ENCODE measurements at places on chromosomes 12 and 14.
A peak's percentile ranks its signal among the peaks of the same experiment; 100 is the strongest.

GRCh38 chr12:1937481-1938224 lies 19.2 kb upstream of the CACNA2D4 start:
- no peak overlapping the region for H3K27ac ChIP-seq
- no peaks in the 10 kb centered on the region for H3K36me3 ChIP-seq
- DNase-seq: no peak
- no peaks in the 10 kb centered on the region for H3K27me3 ChIP-seq

DNA sequence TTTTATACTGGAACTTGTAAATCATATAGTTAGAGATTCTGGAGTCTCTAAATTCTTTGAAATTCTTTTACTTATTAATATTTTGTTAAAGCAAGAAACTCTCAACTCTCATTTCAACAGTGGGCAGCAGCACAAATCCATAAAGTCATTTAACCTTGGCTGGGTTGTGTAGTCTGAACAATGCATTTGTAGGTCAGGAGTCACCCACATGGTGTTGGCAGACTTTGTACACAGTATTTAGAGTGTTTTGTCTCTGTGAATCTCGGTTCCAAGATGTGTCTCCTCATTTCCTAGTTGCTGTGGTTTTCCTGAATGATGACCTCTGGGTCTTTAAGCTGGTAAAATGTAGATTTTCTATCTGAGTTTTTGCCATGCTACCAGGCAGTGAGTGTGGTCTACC lies 20.8 kb upstream of the STRAP start:
- H3K4me3 ChIP-seq: no peak overlapping the region
- H3K27ac ChIP-seq: no peak overlapping the region
- H3K27me3 ChIP-seq: no peaks in the 10 kb centered on the region

GRCh38 chr12:15603474-15604085 lies 185.6 kb downstream of the EPS8 start:
- no peak overlapping the region for H3K4me3 ChIP-seq
- no peak for DNase-seq
- no peaks in the 10 kb centered on the region for H3K4me1 ChIP-seq
- no peak overlapping the region for H3K27ac ChIP-seq
- no peaks in the 10 kb centered on the region for H3K36me3 ChIP-seq

DNA sequence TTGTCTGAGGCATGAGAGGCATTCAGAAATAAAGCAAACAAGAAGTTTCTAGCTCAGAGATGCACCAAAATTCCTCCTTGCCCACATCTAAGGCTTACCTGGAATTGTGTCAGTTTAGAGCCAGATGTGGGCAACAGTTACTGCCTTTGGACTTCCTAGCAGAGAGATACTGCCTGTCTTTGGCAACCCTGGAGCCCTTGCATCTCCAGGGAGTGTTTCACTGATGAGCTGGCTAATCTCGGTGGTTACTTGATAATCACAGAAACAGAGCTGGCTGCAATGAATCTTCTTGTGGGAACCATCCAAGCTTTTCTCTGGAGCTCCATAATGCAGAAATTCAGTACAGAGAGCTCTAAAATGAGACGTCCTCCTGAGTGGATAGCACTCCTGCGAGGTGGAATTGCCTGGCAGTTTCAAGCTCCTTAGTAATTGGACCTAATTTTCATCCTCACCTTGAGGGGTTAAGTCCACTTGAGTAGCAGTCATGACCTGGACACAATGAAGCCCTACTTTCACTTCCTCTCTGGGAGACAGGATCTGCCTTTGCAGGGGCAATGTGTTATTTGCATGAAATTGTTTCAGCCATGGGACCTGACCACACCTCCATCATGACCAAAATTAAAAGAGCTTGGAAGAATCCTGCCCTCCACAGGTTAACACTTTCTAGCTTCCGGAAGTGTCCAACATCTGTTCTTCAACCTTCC lies 108.8 kb upstream of the ARHGAP5 start:
- DNase-seq: no peak
- H3K4me3 ChIP-seq: no peak overlapping the region
- H3K27me3 ChIP-seq: no peaks in the 10 kb centered on the region

- H3K4me3 ChIP-seq: peak overlapping the region; percentile 87
- peak; percentile 48 for DNase-seq
- peak overlapping the region; percentile 91 for H3K27ac ChIP-seq
Observed at GRCh38 chr12:120529641-120530417, 871 bp upstream of the COQ5 start.

DNA sequence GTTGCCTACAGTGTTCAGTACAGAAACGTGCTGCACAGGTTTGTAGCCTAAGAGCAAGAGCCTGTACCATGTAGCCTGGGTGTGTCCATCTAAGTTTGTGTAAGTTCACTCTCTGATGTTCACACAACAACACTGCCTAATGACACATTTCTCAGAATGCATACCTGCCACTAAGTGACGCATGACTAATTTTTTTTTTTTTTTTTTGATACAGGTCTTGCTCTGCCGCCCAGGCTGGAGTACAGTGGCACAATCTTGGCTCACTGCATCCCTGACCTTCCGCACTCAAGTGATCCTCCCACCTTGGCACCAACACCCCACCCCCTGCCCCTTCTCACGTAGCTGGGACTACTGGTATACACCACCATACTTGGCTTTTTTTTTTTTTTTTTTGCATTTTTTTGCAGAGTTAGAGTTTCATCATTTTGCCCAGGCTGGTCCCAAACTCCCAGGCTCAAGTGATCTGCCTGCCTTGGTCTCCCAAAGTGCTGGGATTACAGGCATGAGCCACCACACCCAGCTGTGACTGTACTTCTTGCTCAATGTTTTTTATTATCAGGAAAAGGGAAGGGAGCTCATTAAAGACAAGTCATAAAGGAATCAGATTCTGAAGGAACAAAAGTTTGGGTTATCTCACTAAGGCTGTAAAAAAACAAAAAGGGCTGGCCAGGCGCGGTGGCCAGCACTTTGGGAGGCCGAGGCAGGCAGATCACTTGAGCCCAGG lies 10.0 kb upstream of the CDC42BPB start:
- no peaks in the 10 kb centered on the region for H3K36me3 ChIP-seq
- no peak for DNase-seq
- no peak overlapping the region for H3K4me3 ChIP-seq
- H3K27me3 ChIP-seq: no peaks in the 10 kb centered on the region
- H3K4me1 ChIP-seq: peaks cover 12% of the 10 kb centered on the region
- H3K27ac ChIP-seq: no peak overlapping the region

- H3K36me3 ChIP-seq: no peaks in the 10 kb centered on the region
- no peak for DNase-seq
- no peaks in the 10 kb centered on the region for H3K4me1 ChIP-seq
- no peaks in the 10 kb centered on the region for H3K27me3 ChIP-seq
- no peak overlapping the region for H3K27ac ChIP-seq
- no peak overlapping the region for H3K4me3 ChIP-seq
Observed at GRCh38 chr14:57122129-57122528, 146.6 kb downstream of the EXOC5 start.

GRCh38 chr12:110536834-110537604 lies 34.9 kb downstream of the RAD9B start:
- no peak for DNase-seq
- H3K4me3 ChIP-seq: no peak overlapping the region
- H3K4me1 ChIP-seq: no peaks in the 10 kb centered on the region
- H3K36me3 ChIP-seq: no peaks in the 10 kb centered on the region

- H3K36me3 ChIP-seq: no peaks in the 10 kb centered on the region
- H3K27me3 ChIP-seq: no peaks in the 10 kb centered on the region
- H3K4me1 ChIP-seq: peaks cover 10% of the 10 kb centered on the region
- H3K4me3 ChIP-seq: no peak overlapping the region
- H3K27ac ChIP-seq: no peak overlapping the region
Observed at GRCh38 chr14:76774821-76775694, 13.8 kb downstream of the VASH1 start.

GRCh38 chr14:41548666-41549065 lies 58.0 kb upstream of the LRFN5 start:
- H3K4me3 ChIP-seq: no peak overlapping the region
- no peaks in the 10 kb centered on the region for H3K4me1 ChIP-seq
- DNase-seq: no peak
- H3K36me3 ChIP-seq: no peaks in the 10 kb centered on the region
- H3K27ac ChIP-seq: no peak overlapping the region

DNA sequence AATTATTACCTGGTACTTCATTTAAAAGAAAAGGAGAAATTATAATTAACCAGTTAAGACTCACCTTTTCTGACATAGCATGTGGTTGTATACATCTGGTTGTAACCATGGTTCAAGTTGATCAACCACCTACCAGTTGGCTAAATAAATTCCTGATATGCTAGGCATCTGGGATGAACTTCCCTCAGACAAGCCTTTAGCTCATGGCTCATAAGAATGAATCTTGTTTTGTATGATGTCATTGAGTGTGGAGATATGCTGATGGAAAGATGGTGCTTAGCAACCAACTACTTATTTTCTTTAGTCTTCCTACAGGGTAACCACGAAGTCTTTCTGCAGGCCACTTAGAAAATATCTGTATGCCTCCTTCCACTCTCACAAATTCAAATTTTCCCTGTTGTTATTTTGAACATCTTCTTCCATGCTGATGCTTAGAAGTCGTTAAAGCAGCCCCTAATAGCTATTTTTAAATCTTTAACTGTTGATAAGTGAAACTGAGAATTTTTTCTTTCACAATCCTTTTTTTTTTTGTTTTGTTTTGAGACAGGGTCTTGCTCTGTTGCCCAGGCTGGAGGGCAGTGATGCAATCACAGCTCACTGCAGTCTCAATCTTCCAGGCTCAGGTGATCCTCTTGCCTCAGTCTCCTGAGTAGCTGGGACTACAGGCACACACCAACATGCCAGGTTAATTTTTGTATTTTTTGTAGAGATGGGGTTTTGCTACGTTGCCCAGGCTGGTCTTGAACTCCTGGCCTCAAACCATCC lies 51.9 kb upstream of the PTHLH start:
- H3K4me3 ChIP-seq: no peak overlapping the region
- no peak for DNase-seq
- H3K36me3 ChIP-seq: no peaks in the 10 kb centered on the region
- H3K27me3 ChIP-seq: no peaks in the 10 kb centered on the region

GRCh38 chr14:38056270-38056669 lies 151.4 kb upstream of the SSTR1 start:
- H3K36me3 ChIP-seq: no peaks in the 10 kb centered on the region
- peak; percentile 9 for DNase-seq
- H3K27me3 ChIP-seq: no peaks in the 10 kb centered on the region
- no peak overlapping the region for H3K4me3 ChIP-seq
- H3K4me1 ChIP-seq: no peaks in the 10 kb centered on the region

- no peaks in the 10 kb centered on the region for H3K27me3 ChIP-seq
- H3K36me3 ChIP-seq: no peaks in the 10 kb centered on the region
- no peak overlapping the region for H3K4me3 ChIP-seq
- no peak overlapping the region for H3K27ac ChIP-seq
- no peak for DNase-seq
Observed at GRCh38 chr14:90545966-90546751, 149.3 kb downstream of the CALM1 start.

GRCh38 chr12:121719926-121720414 lies 7.4 kb downstream of the TMEM120B start:
- no peak overlapping the region for H3K27ac ChIP-seq
- no peaks in the 10 kb centered on the region for H3K27me3 ChIP-seq
- no peak for DNase-seq
- no peaks in the 10 kb centered on the region for H3K36me3 ChIP-seq
- peaks cover 4% of the 10 kb centered on the region for H3K4me1 ChIP-seq

- DNase-seq: peak; percentile 59
- no peaks in the 10 kb centered on the region for H3K27me3 ChIP-seq
- H3K4me1 ChIP-seq: peaks cover 29% of the 10 kb centered on the region
- no peak overlapping the region for H3K27ac ChIP-seq
- no peak overlapping the region for H3K4me3 ChIP-seq
Observed at GRCh38 chr14:76829650-76830421, 3.6 kb downstream of the LRRC74A start.

- H3K27me3 ChIP-seq: no peaks in the 10 kb centered on the region
- no peak overlapping the region for H3K27ac ChIP-seq
- H3K4me1 ChIP-seq: peaks cover 13% of the 10 kb centered on the region
Observed at GRCh38 chr14:56154321-56154720, 36.1 kb downstream of the PELI2 start.

DNA sequence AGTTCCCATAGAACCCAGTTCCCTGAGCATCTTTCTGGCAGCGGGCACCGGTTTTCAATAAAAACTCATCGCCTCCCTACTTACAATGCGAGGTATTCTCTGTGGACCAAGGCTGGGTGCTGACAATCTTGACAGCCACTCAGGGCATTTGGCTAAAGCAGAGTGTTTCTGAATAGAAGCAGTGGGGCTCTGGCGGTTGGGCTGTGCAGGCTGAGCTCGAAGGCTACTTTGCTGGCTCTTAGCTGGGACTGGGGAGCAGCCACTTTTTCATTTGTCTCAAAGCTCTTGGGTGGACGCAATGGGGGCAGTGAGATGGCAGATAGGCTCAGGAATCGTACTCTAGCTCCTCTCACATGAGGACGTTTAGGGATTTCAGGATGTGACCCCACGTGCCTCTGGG lies 151.8 kb downstream of the UNC79 start:
- H3K4me1 ChIP-seq: no peaks in the 10 kb centered on the region
- DNase-seq: peak; percentile 22
- no peaks in the 10 kb centered on the region for H3K36me3 ChIP-seq
- no peak overlapping the region for H3K4me3 ChIP-seq
- H3K27me3 ChIP-seq: no peaks in the 10 kb centered on the region

DNA sequence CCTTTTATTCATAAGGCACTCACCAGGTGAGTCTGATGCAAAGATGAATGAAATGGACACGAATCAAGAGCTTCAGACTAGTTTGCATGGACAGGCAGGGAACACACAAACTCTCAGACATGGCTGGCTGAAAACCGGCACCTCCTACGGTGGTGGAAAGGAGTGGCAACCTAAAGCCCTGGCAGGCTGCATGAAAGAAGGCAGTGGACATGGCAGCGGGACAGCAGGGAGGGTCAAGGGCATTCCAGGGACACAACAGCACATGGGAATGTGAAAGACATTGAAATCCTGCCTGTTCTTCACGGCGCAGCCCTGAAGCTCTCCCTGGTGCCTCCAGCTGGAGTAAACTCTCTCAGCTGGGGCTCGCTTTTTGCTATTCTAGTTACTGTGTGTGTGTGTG lies 16.6 kb upstream of the LRTM2 start:
- H3K27me3 ChIP-seq: no peaks in the 10 kb centered on the region
- no peak for DNase-seq
- no peak overlapping the region for H3K27ac ChIP-seq
- no peaks in the 10 kb centered on the region for H3K36me3 ChIP-seq

- no peaks in the 10 kb centered on the region for H3K27me3 ChIP-seq
- no peak overlapping the region for H3K27ac ChIP-seq
- H3K4me1 ChIP-seq: peaks cover 28% of the 10 kb centered on the region
- no peak overlapping the region for H3K4me3 ChIP-seq
- H3K36me3 ChIP-seq: no peaks in the 10 kb centered on the region
- DNase-seq: no peak
Observed at GRCh38 chr12:49219417-49220026, 30.6 kb upstream of the TUBA1A start.

- no peaks in the 10 kb centered on the region for H3K36me3 ChIP-seq
- peaks cover 33% of the 10 kb centered on the region for H3K27me3 ChIP-seq
- no peak overlapping the region for H3K4me3 ChIP-seq
- peak; percentile 72 for DNase-seq
- peaks cover 16% of the 10 kb centered on the region for H3K4me1 ChIP-seq
- H3K27ac ChIP-seq: no peak overlapping the region
Observed at GRCh38 chr14:56964895-56965294, 154.6 kb upstream of the OTX2 start.

GRCh38 chr14:57732463-57733285 lies 133.2 kb downstream of the SLC35F4 start:
- peaks cover 15% of the 10 kb centered on the region for H3K4me1 ChIP-seq
- no peaks in the 10 kb centered on the region for H3K27me3 ChIP-seq
- DNase-seq: no peak
- no peaks in the 10 kb centered on the region for H3K36me3 ChIP-seq

All from neural progenitor cell (in vitro differentiated cells).